Activated CD8-positive, alpha-beta memory T cell treated with anti-CD3 and anti-CD28 coated beads for 24 hours (primary cell): ENCODE measurements at places on chromosomes 4 and X.

DNA sequence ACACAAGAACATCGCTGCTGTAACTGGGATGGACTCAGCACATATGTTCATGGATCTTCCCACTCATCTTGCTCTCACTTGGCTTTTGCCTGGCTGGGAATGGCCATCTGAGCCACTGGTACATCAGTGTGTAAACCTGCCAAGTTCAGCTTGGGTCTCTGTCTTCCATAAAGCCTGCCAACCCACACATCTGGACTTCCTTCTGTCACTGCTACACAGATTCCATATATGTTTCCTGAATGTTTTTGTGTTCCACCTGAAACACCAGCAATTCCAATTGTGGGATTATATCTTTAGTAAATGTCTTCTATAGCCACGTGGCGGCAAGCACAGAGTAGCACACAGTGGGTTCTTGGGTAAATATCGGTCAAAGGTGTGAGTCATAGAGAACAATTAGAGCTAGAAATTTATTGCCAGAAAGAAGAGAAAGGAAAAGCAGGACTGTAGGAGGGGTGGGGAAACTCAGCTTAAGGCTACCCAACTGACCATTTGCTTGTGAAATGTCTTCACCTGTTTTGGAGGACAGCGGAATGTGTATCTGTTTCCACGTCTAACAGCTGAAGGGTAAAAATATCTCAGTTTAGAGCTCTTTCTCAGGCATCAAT is 125.9 kb downstream of the MFAP3L start:
- no peak for DNase-seq

DNA sequence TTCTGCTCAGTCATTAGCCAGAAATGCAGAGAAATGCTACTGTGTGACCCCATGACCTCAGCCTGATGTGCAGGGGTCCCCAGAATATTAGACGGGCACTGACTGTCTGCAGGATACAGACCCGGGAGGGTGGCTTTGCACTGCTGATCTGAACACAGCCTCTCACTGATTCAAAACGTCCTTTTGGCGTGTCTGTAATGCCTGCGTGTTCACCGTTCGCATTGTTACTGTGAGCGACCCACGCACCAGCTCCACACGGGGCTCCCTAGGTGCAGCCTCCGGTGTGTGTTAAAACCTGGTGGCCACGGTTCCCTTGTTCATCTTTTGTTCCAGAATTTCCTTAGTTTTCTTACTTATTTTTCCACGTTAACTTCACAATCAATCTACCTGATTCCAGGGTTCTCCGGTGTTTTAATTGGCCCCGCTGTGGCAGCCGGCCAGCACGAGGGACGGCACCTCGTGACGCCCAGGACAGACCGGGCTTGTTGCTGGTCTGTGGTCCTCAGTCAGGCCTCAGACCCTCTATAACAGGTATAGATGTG is 32.0 kb upstream of the SPON2 start:
- DNase-seq, result no peak

- DNase-seq, result no peak
These were observed 142.3 kb upstream of the SLIT2 start for GRCh38 chr4:20109391-20109790.

DNA sequence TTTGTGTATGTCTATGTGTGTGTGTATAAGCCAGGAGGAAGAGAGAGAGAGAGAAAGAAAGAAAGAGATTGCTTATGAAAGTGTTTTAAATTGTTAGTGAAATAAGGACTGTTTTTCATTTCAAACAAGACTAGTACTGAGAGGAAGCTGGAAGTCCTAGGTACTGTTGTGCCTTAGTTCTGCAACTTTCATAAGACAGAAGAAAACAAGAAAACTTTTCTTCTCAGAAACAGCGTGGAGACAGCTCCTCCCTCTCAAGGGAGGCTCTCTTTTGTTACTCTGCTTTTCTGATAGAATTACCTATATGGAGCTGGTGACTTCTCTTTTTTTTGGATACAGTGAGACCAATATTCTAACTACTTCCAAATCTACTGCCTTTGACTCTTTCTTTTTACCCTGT is 62.5 kb downstream of the BANK1 start:
- DNase-seq, result no peak

DNA sequence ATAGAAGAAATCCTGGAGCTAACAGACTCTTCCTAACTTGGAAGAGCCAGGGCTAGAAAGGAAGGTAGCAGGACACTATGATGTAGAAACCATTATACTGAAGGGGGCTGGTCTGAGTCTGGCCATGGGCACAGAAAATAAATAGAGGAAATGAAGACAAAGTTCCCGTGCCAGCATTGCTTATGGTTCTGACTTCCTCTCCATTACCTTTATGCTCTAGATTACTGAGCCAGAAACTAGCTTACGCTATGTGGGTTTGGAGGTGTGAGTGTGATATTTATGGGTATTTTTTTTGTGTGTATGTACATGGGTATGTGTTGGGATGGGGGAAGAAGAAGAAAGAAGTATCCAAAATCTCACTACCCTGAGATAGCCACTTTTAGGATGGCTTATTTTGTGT is 148.3 kb downstream of the GLUD2 start:
- DNase-seq, result no peak
